CD4-positive, alpha-beta T cell treated with Interleukin-17A for 4 hours (primary cell): ENCODE measurements at places on chromosomes 1 and 21.

GRCh38 chr1:78101051-78101450, 55.3 kb downstream of the GIPC2 start:
- DNase-seq = no peak

GRCh38 chr1:1058921-1059493, 15.1 kb downstream of the RNF223 start:
- peak; percentile 50 for DNase-seq

DNA sequence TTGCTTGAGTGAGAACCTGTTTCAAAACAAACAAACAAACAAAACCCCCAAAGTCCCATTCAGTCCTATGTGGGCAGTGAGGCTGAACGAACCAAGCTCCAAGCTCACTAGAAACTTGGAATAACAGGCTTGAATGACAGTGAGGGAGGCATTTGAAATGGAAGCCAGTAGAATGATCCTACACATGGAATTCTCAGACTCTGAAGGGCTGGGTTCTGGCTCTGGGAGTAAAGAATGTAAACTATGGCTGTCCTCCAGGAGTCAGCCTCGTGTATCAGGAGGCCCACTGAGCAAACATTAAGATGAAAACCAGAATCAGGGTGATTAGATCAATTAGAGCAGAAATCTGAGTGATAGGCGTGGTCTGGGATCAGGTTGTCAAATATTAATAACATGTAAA, 14.9 kb downstream of the PCP4L1 start:
- no peak for DNase-seq

- no peak for DNase-seq
These were observed 200.0 kb downstream of the SLC45A1 start for GRCh38 chr1:8517661-8518489.

- DNase-seq = no peak
These were observed 53.3 kb downstream of the PTGFR start for GRCh38 chr1:78543941-78544643.

DNA sequence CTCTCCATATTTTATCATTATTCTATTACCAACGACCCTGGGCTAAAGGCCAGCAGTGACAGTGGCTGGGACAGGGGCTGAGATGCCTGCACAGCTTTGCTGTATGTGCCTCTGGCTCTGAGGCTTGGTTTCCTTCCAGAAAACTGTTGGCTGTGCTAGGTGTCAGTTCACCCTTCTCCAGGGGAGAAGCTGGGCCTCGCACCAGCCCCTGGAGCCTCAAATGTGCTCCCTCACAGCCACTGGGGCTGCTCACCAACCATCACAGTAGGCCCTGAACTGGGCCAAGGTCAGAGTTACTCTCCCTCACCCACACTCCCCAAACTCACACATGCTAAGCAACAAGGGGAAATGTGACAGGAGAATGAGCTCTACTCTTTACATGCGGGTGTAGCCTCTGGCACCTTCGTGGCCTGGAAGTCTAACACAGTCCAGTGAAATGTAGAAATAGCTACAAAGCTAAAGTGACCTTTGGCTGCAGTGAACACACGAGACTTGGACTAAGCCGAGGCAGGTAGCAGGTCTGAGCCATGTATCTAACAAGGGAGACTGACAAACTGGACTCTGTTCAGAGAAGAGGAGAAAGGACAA, 4.7 kb upstream of the CD160 start:
- DNase-seq = no peak

- DNase-seq = peak; percentile 63
These were observed 27.5 kb downstream of the ARID1A start for GRCh38 chr1:26723013-26723991.

GRCh38 chr21:45461806-45462341, 56.9 kb downstream of the COL18A1 start:
- DNase-seq = no peak

- DNase-seq = no peak
These were observed 23.4 kb downstream of the POFUT2 start for GRCh38 chr21:45264146-45264911.

- DNase-seq = no peak
These were observed 128.2 kb downstream of the CACHD1 start for GRCh38 chr1:64598100-64598571.

GRCh38 chr1:204335533-204335932, 24.2 kb downstream of the PLEKHA6 start:
- no peak for DNase-seq

GRCh38 chr1:155125946-155126555, 1.6 kb upstream of the EFNA1 start:
- no peak for DNase-seq

DNA sequence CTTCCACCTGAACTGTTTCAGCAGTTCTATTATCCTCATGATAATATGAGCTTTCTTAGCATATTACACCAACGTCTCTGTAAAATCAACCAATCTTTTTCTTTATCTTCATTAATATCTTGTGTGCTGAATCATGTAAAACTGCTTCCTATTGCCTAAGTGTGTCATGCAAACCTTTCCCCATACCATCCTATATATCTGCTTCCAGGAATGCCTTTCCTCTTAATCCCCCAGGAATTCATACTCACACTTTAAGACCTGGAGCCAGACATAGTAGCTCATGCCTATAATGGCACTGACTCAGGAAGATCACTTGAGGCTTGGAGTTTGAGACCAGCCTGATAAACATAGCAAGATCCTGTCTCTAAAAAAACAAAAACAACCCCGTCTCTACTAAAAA, 183.9 kb downstream of the NRIP1 start:
- no peak for DNase-seq

- peak; percentile 3 for DNase-seq
These were observed 120.0 kb downstream of the SETD4 start for GRCh38 chr21:35940074-35940927.

- DNase-seq = no peak
These were observed 8.7 kb downstream of the PKNOX1 start for GRCh38 chr21:42983103-42983502.

DNA sequence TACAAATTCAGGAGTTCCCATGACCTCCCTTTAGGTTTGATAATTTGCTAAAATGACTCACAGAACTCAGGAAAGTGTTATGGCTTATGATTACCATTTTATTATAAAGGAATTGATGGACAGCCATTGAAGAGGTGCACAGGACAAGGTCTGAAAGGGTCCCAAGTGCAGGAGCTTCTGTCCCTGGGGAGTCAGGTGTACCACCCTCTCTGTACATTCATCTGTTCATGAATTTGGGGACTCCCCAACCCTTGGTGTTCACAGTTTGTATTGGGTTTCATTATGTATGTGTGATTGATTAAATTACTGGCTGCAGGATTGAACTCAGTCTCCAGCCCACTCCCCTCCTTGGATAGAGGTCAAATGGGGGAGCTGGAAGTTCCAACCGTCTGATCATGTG, 10.8 kb upstream of the IL10RB start:
- DNase-seq = no peak

DNA sequence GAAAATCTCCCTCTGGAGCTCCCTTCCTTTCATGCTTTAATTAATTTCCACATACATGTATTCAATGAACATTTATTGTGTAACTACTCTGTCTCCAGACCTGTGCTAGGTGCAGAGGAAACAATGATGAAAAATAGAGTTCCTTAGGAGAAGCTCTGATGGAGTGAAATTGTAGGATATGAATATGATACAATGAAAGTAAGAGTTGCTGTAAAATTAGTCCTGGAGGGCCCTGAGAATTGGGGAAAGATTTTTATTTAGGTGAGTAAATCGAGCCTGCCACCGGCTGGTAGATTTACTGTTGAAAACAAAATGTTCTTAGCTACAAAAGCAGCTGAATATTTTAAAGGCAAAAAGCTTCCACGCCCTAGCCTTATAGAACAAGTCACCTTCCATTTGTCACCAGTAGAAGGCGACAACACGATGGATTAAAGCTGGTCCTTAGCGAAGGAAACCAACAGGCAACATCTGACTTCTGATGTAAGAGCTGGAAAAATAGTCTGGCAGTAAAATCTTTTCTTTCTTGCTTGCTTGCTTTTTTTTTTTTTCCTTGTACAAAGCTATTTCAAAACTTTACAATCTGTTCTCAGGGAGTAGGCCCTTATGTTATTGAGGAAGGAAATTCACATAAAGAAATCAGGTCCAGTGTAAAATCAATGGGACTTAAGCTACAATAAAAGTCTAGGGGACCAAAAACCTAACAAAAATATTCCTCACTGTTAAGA, 82.0 kb upstream of the ROR1 start:
- DNase-seq = peak; percentile 9

GRCh38 chr1:158067662-158068061, 74.2 kb downstream of the KIRREL1 start:
- DNase-seq = no peak

GRCh38 chr1:225556694-225557093, 96.2 kb downstream of the ENAH start:
- DNase-seq = no peak

- no peak for DNase-seq
These were observed 13.9 kb downstream of the DMAP1 start for GRCh38 chr1:44227211-44227610.

DNA sequence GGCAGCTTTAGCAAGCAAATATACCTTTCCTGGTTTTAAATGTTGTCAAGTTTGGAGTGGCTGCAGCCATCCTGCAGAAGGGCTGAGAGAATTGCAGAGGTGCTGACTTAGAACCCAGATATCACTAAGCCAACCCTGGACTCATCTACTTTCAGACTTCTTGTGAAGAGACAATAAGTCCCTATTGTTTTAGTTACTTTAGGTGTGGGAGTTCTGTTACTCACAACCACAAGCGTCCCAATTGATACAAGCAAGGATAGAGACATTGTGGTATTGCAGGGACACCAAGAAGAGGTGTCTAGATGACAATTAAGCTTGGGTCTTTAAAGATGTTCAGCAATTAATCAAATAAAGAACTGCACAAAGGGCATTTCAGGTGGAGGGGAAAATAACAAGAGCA, 8.8 kb upstream of the ETV3 start:
- no peak for DNase-seq

- no peak for DNase-seq
These were observed 292.9 kb downstream of the NFIA start for GRCh38 chr1:61375082-61375880.

DNA sequence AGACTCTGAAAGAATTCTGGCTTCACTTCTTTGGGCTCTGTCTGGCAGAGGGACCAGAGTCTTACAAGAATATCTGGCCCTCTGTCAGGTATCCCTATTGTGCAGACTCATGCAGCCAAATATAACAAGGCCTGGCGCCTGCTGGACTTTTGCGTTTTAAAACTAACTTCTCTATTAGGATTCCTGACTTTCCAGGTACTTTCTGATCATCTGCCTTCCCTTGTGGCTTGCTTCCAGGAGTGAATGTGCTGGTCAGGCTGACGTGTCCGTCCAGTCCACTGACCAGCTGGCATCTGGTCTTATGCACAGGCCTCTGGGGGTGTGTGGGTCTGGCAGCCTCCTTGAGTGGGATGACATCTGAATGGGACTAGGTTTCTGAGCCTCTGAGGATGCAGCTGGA, 8.6 kb upstream of the RAB29 start:
- no peak for DNase-seq

- no peak for DNase-seq
These were observed 20.0 kb upstream of the BCAR3 start for GRCh38 chr1:93701629-93702028.
